ENCODE measurements at places on chromosomes 6 and 20.

DNA sequence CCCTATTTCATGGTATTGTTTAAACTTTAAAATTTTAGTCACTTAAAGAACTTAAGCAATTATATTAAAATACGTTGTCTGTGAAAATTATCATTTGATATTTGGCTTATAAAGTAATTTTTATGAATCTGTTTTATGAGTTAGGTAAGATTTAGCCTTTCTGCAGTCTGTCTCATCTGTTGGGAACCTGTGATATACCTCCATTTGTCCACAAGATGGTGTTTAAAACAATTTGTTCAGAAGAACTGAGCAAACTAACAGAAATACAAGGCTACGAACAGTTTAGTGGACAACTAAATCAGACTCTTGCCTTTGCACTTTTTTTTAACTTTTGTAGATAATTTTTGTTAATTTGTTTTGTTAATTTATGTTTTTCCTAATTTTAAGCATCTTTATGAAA is 92.4 kb downstream of the COL9A1 start:
- no peak for DNase-seq

GRCh38 chr20:1535420-1536175 is 21.9 kb downstream of the SIRPD start:
- no peak for DNase-seq

GRCh38 chr6:46704562-46704961 is 16.9 kb downstream of the TDRD6 start:
- no peak for DNase-seq

GRCh38 chr6:50842861-50843384 is 24.3 kb downstream of the TFAP2B start:
- no peak for DNase-seq

GRCh38 chr6:6826095-6826901 is 237.8 kb downstream of the LY86 start:
- no peak for DNase-seq

DNA sequence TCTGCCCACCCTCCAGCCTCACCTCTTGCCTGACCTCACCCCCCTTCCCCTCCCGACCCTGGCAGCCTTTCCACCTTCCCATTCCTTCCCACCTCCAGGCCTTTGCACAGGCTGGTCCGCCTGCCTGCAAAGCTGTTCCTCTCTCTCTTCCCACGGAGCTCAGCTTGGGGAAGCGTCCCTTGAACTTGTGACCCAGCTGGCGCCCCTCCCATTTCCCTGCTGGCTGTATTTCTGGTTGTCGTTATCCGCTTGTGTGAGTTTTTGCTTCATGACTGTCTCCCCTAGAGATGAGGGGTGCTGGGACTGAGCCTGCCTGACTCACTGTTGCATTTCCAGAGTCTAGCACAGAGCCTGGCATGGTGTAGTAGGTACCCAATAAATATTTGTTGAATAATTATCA is 32.5 kb downstream of the VSTM2L start:
- DNase-seq, result no peak

- no peak for DNase-seq
Observed at GRCh38 chr20:25249198-25249931, 1.5 kb downstream of the PYGB start.

- no peak for DNase-seq
Observed at GRCh38 chr6:1287103-1287591, 24.8 kb upstream of the FOXQ1 start.

- no peak for DNase-seq
Observed at GRCh38 chr6:41367061-41367460, 31.7 kb downstream of the NCR2 start.

GRCh38 chr20:15627501-15627903 is 945.7 kb downstream of the KIF16B start:
- DNase-seq, result no peak

DNA sequence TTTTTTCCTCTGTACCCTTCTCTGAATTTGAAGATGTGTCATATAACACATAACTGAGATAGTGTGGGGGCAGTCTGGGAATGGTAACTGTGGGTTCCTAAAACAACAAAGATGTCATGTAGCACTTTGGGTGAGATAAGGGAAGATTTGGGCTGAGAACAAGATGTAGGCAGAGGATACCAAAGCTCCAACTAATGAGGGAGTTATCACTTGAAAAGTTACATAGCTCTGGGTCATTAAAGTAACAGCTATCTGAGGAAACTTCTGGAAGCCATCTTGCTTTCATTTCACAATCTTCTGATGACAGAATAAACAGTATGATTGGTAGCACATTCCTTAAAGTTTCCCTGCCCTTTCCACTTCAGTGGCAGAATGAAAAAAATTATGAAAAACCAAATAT is 255.4 kb downstream of the TBX18 start:
- DNase-seq, result no peak

DNA sequence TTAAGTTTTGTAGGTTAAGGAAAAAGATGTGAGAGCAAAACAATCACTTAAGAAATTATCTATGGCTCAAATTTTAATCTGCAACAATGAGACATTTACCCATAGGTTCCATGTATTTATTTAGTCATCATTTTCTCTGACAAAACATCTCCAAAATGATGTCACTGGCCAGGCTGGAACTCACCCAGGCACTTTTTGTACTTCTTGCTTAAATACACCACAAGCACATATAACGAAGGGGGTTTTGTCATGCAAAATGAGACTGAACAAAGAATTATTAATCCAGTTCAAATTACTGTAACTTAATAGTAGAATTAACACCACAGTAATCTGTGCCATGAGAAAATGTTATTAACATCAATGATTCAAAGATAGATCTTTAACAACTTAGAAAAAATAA is 200.5 kb downstream of the PTPRK start:
- DNase-seq, result no peak

- DNase-seq, result no peak
Observed at GRCh38 chr6:845101-845500, 152.2 kb upstream of the EXOC2 start.

DNA sequence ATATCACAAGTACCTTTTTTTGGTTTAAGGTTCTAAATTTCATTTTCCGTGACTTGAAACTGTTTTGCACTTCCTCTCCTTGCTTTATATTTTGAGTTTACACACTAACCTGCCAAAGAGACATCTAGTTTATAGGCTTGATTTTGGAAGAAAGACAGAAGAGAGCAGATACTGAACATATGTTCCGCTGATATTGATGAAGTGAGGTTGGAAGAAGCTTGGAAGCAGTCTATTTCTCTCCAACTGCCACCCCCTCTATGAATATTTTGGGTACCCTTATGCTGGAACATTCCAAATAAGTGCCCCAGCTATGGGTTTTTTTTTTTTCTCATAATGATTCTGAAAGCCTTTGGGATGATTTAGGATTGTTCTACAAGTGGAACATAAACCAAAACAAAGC is 150.6 kb downstream of the LAMA2 start:
- DNase-seq, result no peak

Data from tibial nerve (tissue), 4 donors.